ENCODE measurements at places on chromosomes 5 and 9. TPM values are rescaled to one million over a fixed set of nuclear protein-coding genes. Genes with fewer than 3 reads are reported as not detected.

Gene TMEM252
- not detected for polyA plus RNA-seq

Gene SEMA5A
- 1.2 TPM for polyA plus RNA-seq

DNA sequence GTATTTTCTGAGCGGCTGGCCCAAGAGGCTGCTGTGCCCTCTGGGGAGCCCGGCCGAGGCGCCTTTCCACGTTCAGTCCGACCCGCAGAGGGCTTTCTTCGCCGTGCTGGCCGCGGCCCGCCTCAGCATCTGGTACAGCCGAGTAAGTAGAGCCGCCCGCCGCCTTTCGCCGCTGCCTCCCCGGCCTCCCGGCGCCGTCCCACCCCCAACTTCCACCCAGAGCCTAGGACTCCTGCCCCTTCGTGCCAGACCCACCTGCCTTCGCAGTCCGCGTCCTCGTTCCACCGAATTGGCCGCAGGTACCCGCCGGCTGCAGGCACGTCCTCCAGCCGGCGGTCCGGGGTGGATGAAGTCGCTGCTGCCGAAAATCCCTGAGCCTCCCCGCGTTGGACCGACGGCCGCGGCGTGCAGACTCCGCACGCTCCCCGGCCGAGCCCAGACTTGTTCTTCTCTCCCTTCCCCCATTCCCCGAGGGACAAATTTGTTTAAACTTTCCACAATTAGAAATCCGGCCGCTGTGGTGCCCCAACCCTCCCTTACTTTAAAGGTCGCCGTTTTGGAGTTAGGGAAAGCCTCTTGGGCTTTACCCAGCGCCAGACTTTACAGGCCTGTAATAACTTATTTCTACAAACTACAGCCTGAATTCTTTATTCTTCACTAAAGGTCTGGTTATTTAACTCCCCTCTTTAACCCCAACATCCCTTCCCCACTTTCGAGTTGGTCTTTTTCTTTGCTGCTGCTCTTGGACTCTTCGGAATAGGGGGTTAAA is 589 bp downstream of the RIC1 start:
- DNase-seq, result peak; percentile 40
- peak overlapping the region; percentile 100 for H3K4me3 ChIP-seq
- no peaks in the 10 kb centered on the region for H3K27me3 ChIP-seq
- peaks cover 22% of the 10 kb centered on the region for H3K4me1 ChIP-seq
- H3K27ac ChIP-seq, result peak overlapping the region; percentile 84
- H3K36me3 ChIP-seq, result no peaks in the 10 kb centered on the region

GRCh38 chr5:135153661-135154060 is 119.6 kb upstream of the PITX1 start:
- DNase-seq, result no peak
- no peak overlapping the region for H3K4me3 ChIP-seq
- no peaks in the 10 kb centered on the region for H3K4me1 ChIP-seq
- H3K36me3 ChIP-seq, result no peaks in the 10 kb centered on the region
- no peak overlapping the region for H3K27ac ChIP-seq
- no peaks in the 10 kb centered on the region for H3K27me3 ChIP-seq
